Left hindlimb (tissue), 1 donor: ENCODE measurements at places on chromosomes 5 and 9.

GRCh38 chr9:123201083-123201482, 67.3 kb downstream of the STRBP start:
- DNase-seq = no peak

DNA sequence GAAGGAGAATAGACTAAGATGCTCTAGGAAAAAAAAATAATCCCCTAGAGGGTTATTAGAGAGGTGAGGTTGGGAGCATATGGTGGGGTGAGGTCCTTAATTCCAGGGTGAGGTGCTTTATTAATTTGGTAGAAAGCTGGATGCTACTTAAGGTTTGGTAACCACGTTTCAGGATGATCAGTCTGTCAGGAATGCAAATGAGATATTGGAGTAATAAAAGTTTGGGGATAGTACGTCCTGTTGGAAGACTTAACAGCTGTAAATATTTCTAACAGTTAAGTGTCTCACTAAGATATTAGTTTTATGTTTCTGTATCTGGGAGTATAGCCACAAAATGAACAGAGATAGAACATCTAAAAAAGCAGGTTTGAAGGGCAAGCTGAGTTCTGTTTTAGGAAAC, 578.9 kb downstream of the CETN3 start:
- DNase-seq = no peak

GRCh38 chr5:116025866-116026265, 6.4 kb upstream of the ARL14EPL start:
- DNase-seq = no peak

DNA sequence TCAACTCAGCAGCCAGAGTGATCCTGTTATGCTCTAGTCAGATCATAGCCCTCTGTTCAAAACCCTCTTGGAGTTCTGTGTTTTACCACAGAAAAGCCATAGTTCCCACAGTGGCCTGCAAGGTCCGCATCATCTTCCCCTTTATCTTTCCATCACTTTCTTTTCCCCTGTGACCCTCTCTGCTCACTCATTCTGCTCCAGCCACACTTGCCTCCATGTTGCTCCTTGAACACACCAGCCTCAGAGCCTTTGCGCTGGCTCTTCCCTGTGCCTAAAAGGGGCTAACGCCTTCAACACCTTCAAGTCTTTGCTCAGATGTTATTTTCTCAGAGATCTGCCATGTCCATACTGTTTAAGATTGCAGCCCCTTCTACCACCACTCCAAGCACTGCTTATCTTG, 26.3 kb downstream of the CSF2 start:
- no peak for DNase-seq

- DNase-seq = no peak
These were observed 286.1 kb downstream of the PBX3 start for GRCh38 chr9:126033318-126033717.

GRCh38 chr9:37002413-37003217, 31.5 kb downstream of the PAX5 start:
- DNase-seq = no peak

DNA sequence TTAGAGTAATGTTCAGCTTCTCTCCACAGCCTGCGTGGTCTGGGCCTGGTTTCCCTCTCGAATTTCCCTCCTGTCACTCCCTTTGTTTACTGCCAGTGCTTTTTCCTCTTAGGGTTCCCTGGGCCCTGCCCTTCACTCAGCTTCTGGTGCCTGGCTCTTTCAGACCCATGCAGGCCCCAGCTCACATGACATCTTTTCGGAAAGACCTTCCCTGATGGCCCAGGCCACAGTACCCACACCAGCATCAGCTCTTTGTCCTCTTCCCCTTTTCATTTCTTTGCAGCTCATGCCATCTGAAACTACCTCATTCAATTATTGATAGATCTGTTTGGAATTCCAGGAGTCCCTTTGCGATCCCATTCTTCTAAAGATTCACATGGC, 68.1 kb upstream of the ABL1 start:
- no peak for DNase-seq

- DNase-seq = no peak
These were observed 78.2 kb downstream of the FAM114A2 start for GRCh38 chr5:153960269-153961215.

GRCh38 chr9:93301911-93302541, 118.1 kb downstream of the WNK2 start:
- DNase-seq = no peak
